ENCODE measurements at places on chromosomes 1 and 21.

GRCh38 chr1:68293122-68293521 is 60.8 kb upstream of the WLS start:
- no peak for DNase-seq

DNA sequence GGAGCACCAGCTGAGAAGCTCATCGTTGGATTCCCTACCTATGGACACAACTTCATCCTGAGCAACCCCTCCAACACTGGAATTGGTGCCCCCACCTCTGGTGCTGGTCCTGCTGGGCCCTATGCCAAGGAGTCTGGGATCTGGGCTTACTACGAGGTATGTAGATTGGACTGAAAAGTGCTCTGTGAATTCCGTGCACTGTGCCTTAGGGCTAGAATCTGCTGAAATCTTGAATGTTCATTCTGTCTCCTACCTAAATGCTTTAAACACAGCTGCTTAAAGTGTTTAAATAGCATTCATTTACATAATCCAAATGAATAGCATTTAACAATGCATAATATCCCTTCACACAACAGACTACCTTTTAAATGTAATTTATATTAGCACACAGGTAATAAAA is 27.9 kb downstream of the CHIA start:
- DNase-seq: no peak

DNA sequence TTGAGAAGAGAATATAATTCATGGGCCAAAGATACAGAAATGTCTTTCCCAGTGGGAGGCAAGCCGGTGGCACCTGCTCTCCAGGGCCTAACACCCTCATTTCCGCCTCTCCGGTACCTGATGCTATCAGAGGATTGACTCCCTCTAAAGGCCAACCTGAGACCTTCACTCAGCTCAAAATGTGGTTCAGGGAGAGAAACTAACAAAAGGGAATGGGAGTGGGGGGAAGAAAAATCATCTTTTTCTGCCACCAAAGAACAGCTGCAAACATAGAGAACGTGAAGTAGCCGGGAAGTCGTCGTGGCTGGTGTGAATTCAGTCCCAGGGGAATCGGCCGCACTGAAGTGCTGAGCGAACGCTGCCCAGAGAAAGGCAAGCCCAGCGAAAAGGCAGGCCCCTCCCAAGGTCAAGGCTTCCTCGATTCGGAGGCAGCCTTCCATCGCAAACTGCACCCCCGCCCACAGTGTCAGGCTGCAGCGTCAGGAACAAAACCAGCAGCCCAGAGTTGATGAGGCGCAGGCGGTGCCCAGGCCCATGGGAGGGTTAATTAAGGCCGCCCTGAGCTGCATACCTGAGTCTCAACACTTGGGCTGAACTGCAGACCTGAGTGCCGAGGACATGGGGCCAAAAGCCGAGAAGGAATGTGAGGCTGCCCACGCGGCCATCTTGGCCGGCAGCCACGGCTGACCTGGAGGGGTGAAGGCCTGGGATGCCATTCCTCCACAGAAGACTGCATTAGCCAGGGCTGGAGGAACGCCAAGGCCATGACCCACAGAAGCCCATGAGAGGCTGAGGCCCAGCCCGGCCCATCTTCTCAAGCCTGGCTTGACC is 160.2 kb downstream of the PSMG1 start:
- no peak for DNase-seq

DNA sequence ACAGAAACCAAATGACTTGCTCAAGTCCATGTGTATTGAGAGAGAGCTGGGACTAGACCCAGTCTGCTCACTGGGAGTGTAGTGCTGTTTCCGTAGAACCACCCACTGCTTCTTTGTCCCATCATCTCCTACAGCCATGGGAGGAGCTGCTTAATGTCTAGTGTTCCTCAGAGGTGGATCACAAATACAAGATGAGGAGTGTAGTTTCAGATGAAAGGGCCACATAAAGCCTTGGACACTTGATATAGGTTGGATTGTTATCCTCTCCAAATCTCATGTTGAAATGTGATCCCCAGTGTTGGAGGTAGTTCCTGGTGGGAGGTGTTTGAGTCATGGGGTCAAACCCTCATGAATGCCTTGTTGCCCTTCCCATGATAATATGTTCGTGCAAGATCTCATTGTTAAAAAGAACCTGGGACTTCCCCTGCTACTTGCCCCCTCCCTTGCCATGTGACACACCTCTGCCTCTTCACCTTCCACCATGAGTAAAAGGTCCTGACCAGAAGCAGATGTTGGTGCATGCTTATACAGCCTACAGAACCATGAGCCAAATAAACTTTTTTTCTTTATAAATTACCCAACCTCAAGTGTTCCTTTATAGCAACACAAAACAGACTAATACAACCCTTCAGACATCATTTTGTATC is 127.5 kb upstream of the DNAH14 start:
- no peak for DNase-seq

GRCh38 chr1:111739925-111740765 is 950 bp upstream of the INKA2 start:
- no peak for DNase-seq

- no peak for DNase-seq
These were observed 82.7 kb downstream of the BCAR3 start for GRCh38 chr1:93598861-93599439.
